CD4-positive, alpha-beta T cell treated with Interleukin-6 at 100 ng/mL for 8 hours (primary cell): ENCODE measurements at places on chromosomes 11 and 22.

DNA sequence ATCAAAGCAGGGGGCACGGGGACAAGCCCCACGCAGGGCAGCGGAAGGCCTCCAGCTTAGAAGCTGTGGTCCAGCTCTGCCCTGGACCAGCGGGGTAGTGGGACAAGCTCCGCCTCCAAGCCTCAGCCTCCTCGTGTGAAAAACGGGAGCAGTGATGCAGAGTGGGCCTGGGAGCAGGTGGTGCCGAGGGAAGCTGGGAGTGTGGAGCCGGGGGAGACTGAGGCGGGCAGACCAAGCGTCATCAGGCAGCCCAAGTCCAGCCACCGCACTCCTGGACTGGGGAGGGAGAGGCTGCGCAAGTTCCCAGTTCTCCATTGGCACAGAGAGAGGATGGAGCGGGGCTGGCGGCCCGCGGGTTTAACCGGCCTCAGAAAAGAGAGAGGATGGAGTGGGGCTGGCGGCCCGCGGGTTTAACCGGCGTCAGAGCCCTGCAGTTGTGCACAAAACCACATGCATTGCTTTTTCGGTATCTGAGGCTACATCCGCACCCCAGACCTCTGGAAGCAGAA, 68.1 kb upstream of the PHF21B start:
- DNase-seq: no peak

DNA sequence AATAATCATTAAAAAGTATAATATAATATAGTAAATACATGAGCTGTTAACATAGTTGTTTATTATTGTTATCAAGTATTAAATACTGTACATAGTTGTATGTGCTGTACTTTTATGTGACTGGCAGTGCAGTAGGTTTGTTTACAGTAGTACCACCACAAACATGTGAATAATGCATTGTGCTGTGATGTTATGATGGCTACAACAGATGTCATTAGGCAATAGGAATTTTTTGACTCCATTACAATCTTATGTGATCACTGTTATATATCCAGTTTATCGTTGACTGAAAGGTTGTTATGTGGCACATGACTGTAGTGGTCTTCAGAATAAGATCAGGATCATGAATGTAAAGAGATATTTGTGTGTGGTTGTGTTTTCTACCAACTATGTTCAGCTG, 577.8 kb downstream of the JRKL start:
- DNase-seq: no peak

GRCh38 chr22:47005506-47006408, 243.3 kb downstream of the TBC1D22A start:
- no peak for DNase-seq

DNA sequence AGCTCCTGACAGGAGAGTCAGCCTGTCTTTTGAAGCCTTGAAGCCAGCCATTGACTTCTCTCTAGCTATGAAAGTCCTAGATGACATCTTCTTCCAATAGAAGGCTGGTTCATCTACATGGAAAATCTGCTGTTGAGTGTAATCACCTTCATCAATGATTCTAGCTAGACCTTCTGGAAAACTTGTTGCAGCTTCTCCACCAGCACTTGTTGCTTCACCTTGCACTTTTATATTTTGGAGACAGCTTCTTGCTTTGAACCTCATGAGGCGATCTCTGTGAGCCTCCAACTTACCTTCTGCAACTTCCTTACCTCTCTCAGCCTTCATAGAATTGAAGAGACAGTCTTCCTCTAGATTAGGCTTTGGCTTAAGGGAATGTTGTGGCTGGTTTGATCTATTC, 58.3 kb downstream of the MYO7A start:
- DNase-seq: no peak

- no peak for DNase-seq
Measured at GRCh38 chr11:120078397-120078796, 59.5 kb downstream of the TRIM29 start.

DNA sequence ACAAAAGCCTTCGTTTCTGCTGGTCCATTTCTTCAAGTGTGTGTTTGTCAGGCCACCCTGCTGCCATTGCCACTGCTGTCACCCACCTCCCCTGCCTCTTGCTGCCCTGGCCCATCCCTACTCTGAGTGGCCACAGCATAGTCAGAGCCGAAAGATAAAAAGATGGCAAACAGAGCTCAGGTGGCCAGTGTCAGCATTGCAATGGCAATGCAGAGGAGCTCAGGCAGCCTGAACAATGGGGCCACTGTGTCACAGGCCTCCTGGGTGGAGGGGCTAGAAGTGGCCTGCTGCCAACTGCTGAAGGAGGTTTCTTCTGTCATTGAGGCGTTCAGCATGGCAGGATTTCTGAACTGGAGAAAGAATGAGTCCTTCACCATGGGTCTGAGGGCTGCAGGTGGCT, 137.1 kb downstream of the CSNK2A3 start:
- no peak for DNase-seq

GRCh38 chr11:75481223-75481921, 44.4 kb downstream of the GDPD5 start:
- DNase-seq: no peak

DNA sequence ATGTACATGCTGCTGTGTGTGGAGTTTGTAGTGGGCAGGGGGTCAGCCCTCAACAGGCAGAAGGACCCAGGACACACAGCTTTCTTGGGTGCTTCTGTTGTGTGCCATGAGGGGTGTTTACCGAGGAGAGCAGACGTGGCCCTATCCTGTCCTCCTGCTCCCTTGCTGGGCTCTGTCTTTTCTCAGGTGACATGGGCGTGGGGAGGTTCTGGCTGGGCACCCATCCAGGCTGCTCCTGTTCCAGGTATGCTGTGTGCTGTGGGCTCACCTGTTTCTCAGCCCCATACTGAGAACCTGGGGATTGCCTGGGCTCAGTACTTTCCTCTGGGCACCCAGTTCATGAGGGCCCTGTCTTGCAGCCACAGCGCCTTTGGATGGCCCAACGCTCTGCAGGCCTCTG, 23.3 kb downstream of the MICALL1 start:
- DNase-seq: no peak

DNA sequence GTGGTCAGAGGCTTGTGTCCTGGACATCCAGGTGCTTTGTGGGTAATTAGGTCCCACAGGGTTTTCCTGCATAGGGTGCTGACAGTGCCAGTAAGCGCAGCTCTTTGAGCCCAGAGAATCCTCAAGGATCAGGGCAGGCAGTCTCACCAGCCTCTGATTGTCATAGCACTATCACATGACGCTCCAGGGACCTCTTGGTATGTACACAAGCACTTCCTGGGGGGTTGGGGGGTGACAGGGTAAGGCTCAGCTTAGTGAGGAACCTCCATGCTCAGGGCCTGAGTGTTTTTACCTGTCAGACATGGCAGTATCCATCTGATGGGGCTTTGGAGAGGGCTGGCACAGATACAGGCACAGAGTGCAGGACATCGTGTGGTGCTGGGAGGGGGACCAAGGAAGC, 27.9 kb upstream of the SUSD2 start:
- DNase-seq: peak; percentile 68

DNA sequence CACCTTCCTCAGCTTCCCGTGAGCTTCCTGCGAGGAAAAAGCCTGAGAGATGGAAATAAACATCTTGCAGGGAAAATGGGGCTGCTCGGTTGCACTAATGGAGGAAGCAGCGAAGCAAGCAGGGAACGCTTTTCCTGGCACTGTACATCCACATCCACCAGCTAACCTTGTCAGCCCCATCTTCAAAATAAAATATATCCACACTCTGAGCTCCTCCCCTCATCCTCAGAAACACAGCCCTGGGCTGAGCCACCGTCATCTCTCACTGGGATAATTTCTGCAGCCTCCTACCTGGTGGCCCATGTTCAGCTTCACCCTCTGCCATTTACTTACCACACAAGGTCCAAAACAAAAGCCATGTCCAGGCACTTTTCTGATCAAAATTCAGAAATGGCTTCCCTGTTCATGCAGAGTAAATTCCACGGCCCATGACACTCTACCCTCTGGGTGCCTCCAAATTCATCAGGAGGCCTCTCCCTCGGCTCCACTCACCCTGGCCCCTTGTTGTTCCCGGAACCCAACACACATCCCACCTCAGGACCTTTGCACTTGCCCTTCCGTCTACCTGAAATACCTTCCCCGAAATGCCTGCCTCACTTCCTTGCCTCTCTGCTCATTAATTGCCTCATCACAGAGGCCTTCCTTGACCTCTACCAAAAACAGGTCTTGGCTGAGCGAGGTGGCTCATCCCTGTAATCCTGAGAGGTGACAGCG, 13.0 kb downstream of the C11orf86 start:
- no peak for DNase-seq

DNA sequence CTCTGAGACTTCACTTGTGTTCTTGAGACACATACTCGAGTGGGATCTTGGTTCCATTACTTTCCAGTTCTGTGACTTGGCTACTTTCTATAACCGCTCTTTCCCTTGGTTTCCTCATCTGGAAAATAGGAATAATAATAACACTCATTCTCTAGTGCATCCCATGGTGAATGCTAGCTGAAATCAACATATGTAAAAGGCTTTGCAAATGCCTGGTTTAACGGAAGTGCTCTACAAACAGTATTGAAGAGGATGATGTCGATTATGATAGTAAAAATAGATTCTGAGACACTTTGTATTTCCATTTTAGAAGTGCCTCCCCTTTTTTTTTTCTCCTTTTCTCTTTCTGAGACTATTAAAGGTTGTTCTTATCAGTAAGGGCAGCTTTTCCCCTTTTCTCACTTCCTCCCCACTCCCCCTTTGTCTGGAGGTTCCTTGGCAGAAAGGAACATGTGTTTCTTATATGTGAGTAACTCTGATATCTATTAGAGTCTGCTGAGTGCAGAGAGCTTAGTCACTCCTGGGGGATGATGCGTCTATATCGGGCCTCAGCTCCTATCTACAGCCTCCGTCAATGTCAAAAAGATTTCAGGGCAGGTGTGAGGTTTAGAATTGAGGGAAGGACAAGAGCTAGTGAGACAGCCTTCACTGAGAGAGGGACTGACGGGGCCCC, 489.3 kb downstream of the NTM start:
- DNase-seq: no peak

- DNase-seq: no peak
Measured at GRCh38 chr11:115497303-115497702, 6.9 kb downstream of the CADM1 start.

GRCh38 chr11:64198511-64198910, 8.0 kb upstream of the FERMT3 start:
- DNase-seq: no peak

DNA sequence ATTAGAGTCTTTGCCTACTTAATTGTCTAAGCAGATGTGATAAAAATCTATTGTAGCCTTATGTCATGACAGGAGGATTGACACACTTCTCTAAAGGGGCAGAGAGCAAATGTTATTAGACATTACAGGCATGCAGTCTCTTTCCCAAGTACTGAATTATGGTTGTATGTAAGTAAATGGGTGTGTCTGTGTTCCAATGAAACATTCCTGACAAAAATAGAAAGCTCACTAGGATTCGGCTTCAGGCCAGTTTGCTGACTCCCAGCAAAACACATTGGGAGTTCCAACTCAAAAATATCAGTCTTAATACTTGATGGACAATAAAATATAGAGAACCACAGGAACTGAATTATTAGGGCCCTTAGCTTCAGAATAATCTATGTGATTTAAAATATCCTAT, 1480.4 kb downstream of the FAM181B start:
- DNase-seq: no peak

- no peak for DNase-seq
Measured at GRCh38 chr11:13963949-13964770, 1.6 kb downstream of the SPON1 start.

- DNase-seq: no peak
Measured at GRCh38 chr11:130420478-130421198, 7.8 kb downstream of the ADAMTS8 start.

DNA sequence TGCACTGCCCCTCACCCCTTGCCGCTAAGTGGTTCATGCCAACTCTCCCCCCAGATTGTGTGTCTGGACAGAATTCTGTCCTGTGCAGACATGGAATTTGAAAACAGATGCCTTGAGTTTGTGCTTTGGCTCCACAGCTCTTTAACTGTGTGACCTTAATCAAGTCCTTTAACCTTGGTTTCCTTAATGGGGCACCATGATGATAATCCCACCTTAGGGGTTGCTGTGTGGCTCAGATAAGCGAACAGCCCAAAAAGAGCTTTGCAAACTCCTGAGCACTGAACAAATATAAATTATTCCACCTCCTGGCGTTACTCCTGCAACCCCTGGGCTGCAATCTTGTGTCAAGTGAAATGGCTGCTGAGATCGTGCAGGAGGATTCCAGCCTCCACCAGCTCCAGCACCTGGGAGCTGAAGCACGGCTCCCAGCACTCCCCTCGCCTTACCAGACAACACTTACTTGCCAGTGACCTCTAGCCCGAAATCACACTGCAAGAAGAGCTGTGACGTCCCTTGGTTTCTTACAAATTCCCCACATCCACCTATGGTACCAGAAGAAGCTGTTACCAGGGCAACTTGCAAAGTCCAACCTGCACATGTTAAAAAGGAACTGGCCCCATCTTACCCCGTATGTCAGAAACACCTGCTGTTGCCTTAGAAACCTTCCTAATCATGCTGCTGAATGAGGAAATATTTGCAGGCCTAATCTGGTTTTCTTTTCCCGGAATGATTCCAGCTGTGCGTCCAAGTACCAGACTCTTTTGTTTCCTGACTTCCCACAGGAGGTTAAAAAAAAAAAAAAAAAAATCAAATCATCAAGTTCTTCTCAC, 13.2 kb downstream of the VPS37C start:
- no peak for DNase-seq

DNA sequence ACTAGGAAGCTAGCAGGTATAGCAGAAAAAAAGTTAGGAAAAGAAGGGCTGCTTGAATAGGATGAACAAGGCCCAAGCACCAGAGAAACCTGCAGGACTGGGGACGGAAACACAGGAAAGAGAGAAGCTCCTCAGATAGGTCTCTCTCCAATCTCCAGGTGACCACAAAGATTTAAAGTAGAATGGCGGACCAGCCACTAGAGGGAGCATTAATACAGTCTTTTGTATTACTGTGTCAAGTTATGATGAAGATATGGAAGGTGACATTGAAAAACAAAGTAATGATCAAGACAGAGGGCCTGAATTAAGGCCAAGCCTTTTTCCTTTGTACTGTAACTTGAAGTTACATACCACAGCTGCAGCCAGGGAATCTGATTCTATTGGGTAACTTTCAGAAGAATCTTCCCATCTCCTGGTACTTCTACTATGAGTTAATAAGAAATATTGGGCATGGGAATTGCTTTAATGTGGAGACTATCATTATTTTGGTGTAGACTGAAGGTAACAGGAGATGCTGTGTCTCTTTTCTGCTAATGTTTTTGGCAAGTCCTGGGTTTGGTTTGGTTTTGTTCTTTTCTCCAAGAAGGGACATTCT, 33.8 kb downstream of the OR2AG2 start:
- peak; percentile 74 for DNase-seq

DNA sequence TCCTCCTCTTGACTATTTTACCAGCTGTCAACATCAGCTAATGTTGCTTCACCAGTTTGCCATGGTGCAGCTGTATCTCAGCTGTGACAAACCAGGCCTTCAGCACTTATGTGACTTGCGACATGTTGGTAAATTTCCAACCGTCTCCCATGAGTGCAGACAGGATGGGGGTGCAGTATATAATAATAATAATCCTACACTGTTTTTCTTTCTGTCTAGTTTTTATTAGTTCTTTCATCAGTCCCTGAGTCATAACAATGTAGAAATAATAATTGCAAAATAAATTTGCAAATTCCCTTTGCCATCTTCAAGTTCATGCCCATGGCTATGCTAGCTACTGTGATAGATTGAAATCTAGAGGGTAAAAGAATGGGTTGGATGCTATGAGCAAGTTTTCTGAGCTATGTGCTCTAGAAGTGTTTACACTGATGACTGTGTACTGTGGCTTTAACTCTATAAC, 4.9 kb downstream of the MMP13 start:
- DNase-seq: no peak

- DNase-seq: no peak
Measured at GRCh38 chr11:60502221-60502775, 9.7 kb downstream of the MS4A12 start.
